T-helper 2 cell (primary cell): ENCODE measurements at places on chromosomes 13 and 19.

GRCh38 chr19:47729799-47730520, 15.4 kb upstream of the NOP53 start:
- no peak for DNase-seq

- no peak for DNase-seq
Measured at GRCh38 chr19:19145281-19145680, 7.0 kb upstream of the TMEM161A start.

- no peak for DNase-seq
Measured at GRCh38 chr19:13827656-13828055, 32.4 kb downstream of the ZSWIM4 start.

GRCh38 chr19:6521718-6522646, 8.8 kb upstream of the TNFSF9 start:
- DNase-seq = no peak

DNA sequence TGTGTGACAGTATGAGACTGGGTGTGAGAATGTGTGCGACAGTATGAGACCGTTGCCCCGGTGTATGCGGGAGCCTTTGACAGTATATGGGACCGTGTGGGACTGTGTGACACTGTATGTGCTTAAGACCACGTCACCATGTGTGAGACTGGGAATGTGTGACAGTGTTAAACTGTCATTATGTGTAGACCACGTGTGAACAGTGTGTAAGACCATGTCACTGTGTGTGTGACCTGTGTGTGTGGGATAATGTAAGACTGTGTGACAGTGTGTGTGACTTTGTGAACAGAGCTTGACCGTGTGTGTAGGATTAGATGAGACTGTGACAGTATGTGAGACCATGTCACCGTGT, 549 bp downstream of the ZNF583 start:
- no peak for DNase-seq

GRCh38 chr19:17090583-17090982, 15.0 kb downstream of the MYO9B start:
- no peak for DNase-seq
